ENCODE measurements at places on chromosomes 7 and 10. TPM values are rescaled to one million over a fixed set of nuclear protein-coding genes. Genes with fewer than 3 reads are reported as not detected.

UCMA gene
- not detected for total RNA-seq

GRCh38 chr7:94761451-94761850, 105.5 kb upstream of the SGCE start:
- no peaks in the 10 kb centered on the region for H3K4me1 ChIP-seq
- no peaks in the 10 kb centered on the region for H3K27me3 ChIP-seq
- DNase-seq: no peak
- no peak overlapping the region for H3K4me3 ChIP-seq

DNA sequence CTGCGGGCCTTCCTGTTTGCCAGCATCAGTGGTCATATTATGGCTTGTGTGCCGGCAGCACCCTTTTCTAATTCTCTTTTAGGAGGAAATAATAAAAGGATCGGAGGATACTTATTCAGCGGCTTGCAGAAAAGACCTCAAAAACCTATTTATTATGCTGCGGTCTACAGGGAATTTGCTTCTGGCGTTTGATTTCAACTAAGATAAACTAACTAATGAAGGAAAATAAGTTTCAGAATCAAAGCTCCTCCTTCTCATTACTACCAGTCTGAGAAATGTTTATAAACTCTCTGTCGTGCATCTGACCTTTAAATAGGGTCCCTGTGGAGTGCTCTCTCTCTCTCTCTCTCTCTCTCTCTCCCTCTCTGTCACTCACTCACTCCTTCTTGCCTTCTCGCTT, 335.0 kb upstream of the GLI3 start:
- no peaks in the 10 kb centered on the region for H3K4me1 ChIP-seq
- H3K4me3 ChIP-seq: no peak overlapping the region
- no peaks in the 10 kb centered on the region for H3K27me3 ChIP-seq

STEAP1 gene
- not detected for total RNA-seq

SUV39H2 gene
- 33.4 TPM for total RNA-seq

MYL10 gene
- total RNA-seq: not detected

HOXA6 gene
- total RNA-seq: not detected

ST8SIA6 gene
- not detected for total RNA-seq

GRCh38 chr7:100428199-100428966, at the start of gene ZCWPW1:
Gene ZCWPW1, minus strand, starts transcription at chr7:100428703. Its CDS starts 8,054 bp downstream, at chr7:100420649.
- peaks cover 9% of the 10 kb centered on the region for H3K27me3 ChIP-seq
- H3K36me3 ChIP-seq: peaks cover 17% of the 10 kb centered on the region
- peak; percentile 98 for DNase-seq
- H3K4me1 ChIP-seq: peaks cover 36% of the 10 kb centered on the region
- peak within 1 kb of the TSS; percentile 100 for H3K27ac ChIP-seq
- H3K4me3 ChIP-seq: peak within 1 kb of the TSS; percentile 97

PHKG1 gene
- 2.5 TPM for total RNA-seq

GRCh38 chr10:66045859-66046258, 880.0 kb upstream of the LRRTM3 start:
- H3K27me3 ChIP-seq: no peaks in the 10 kb centered on the region
- DNase-seq: no peak
- H3K4me3 ChIP-seq: no peak overlapping the region
